ENCODE measurements at places on chromosomes 7 and 10.
A peak's percentile ranks its signal among the peaks of the same experiment; 100 is the strongest.

- DNase-seq: no peak
These were observed 29.1 kb upstream of the EFCAB10 start for GRCh38 chr7:105610165-105610930.

DNA sequence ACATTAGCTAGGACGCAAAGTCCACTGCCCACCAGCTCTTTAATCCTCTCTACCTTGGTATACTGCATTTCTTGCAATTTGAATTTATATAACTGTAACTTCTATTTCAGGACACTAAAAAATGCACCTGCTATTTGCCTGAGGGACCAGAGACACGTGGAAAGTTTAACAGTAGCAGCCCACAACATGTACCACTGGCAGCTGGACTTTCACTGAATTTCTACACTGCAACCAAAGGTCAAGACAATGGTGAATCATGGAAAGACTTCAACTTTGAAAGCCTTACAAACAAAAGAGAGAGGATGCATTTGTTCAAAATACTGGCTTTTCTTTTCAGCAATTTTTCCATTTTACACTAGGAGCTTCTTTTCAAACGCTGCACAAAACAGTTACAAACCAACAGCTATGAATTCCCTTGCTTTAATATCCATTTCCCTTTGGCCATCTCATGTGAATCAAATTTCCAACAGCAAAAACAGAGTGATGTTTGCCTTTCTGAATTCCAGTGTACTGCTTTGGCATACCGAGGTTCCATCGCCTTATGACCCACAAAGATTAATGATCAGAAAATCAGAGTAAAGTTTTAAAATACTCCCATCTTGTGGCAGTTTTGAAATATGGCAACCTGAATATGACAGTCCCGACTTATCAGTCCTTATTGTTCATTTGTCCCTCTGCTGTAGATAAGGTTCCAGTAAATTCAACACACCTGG, 29.9 kb upstream of the HNRNPH3 start:
- peak; percentile 1 for DNase-seq

GRCh38 chr10:50614444-50615137, 9.2 kb downstream of the SGMS1 start:
- no peak for DNase-seq

- no peak for DNase-seq
These were observed 46.4 kb upstream of the ATRNL1 start for GRCh38 chr10:115046686-115047236.

DNA sequence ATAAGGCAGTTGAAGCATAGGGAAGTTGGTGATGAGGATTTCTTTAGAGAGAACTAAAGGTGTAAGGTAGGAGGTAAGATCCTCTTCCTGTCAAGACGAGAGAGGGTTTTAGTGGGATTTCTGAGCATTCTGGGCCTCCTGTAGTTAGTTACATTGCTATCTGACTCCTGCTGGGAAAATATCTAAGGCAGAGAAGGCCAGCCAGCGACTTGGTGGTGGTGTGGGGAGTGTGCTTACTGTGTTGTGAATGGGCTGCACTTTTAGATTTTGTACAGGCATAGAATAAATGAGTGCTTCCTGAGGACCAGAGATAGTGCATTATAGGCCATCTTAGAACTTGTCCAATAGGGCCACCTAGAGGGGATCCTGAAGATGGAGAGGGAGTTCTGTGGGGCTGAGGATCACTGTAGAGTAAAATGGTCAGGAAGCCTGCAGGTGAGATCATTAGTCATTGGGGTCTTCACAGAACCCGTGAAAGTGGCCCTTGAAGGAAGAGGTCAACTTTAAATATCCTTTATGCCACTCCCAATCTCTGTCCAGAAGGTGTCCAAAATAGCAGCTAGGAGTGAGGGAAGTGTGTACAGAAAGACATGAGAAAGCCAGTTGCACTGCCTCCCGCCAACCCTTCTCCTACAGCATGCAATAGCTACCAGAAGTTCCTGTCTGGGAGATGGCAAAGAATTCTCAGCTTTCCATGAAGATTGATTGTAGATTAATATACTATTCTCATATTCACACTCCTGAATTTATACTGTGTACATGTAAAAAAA, 266.6 kb downstream of the POLR1F start:
- DNase-seq: peak; percentile 38

GRCh38 chr7:94590526-94591162, 65.3 kb downstream of the SGCE start:
- DNase-seq: no peak

GRCh38 chr10:28928484-28928883, 251.2 kb downstream of the BAMBI start:
- no peak for DNase-seq

GRCh38 chr7:157543791-157544190, 207.0 kb downstream of the DNAJB6 start:
- no peak for DNase-seq

- DNase-seq: no peak
These were observed 104.4 kb upstream of the C1GALT1 start for GRCh38 chr7:7077945-7078344.

DNA sequence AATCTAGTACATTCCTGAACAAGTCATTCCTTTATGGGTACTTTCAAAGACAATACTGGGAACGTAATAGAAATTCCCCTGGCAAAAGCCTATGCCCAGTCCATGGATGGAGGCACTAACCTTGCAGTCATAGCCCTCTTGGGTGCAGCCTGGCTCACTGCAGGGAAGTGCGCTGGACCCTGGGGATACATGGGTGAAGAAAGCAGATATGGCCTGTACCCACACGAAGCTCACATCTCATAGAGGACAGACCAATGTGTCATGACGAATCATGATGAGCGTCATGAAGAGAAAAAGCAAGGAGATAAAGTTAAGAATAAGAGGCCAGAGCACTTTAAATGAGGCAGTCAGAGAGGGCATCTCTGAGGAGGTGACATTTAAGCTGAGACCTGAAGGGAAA, 11.8 kb downstream of the PRLHR start:
- DNase-seq: no peak

GRCh38 chr7:68420342-68421192, 1177.7 kb upstream of the AUTS2 start:
- DNase-seq: no peak

- no peak for DNase-seq
These were observed 96.9 kb upstream of the RHEB start for GRCh38 chr7:151616443-151617213.

DNA sequence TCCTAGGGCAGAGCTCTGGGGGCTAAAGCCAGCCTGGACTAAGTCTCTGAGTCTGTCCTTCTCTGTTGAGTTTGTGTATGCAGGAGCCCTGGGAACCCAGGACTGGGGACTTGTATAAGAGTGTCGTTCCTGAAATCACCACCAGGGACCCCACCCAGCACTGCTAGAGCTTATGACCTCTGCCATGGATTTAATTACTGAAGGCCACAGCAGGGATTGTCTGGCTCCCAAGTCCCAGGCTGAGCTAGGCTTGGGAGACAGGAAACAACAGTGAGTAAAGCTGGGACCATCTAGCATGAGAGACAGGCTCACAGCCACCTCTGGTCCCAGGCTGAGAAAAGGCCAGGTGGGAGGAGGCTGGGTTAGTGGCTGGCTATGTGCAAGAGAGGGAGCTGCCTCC, 1.4 kb upstream of the TSPAN15 start:
- peak; percentile 33 for DNase-seq

- DNase-seq: no peak
These were observed 6.3 kb downstream of the IFT22 start for GRCh38 chr7:101315336-101315735.

DNA sequence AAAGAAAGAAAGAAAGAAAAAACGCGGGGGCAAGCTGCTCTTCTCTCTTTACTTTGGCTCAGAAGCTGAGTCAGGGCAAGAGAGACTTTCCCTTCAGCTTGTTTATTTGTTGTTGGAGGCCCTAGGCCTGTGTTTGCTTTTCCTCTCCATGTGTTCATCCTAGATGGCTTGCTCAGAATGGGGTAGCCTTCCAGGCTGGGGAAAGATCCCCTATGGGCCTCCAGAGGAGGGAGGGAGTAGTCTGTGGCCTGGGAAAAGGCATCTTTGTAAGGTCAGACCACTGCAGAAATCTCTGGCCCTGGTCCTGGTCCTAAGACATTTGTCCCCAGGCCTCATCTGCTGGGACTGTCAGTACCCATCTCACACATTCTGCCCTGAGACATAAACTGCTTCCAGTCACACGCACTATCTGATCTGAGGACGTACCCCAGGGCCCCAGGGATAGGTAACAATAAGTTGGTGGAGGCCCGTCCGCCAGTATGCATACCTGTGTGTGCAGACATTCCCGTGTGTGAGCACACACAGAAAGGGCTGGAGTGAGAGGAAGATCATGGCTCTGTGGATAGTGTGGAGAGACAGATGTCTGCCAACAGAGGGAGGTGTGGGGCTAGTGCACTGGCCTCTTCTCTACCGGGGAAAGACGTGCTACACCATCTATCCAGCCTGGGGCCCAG, 4.9 kb upstream of the SCD start:
- no peak for DNase-seq

- DNase-seq: no peak
These were observed 456.4 kb upstream of the PFKP start for GRCh38 chr10:2610946-2611345.

DNA sequence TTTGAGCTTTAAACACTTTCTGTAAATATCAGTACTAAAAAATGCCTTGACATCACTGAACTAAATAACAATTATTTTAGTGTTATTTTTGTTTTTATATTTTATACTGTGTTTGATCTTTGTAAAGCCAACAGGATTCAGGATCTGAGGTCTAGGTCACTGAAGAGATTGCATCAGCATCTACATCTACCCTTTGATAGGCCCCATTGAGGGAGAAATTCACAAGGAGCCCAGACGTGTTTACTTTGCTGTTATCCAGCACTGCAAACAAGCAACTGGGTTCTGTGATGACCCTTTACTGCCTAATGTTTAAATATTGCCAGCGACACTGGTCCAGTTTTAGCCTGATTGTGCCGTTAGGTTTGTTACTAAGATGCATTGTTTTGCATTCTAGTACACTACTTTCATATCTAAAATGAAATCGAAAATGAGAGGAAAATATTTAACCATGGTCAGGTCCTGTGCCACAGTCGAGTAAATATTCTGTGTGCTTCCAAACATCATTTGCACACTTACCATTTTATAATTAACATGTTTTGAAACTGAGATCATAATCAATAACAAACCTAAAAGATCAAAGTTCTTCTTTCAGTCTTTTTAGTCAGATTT, 48.7 kb downstream of the SP8 start:
- DNase-seq: peak; percentile 30

DNA sequence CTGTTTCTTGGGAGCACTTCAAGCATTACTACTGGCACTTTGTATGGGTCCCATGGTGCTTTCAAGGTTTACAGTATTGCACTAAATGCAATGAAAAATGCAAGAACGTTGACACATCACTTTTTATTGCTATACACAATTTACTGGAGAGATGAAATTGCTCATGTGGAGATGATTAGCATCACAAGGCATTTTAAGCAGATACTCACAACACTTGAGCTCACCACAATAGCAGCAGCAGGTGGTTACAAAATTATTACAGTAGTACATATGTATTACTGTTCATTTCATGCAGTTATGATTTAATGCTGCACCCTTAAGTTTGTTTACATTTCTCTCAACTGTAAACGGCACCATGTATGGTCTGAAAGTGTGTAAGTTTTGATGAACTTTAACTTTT, 537.7 kb downstream of the GRM8 start:
- DNase-seq: peak; percentile 96

DNA sequence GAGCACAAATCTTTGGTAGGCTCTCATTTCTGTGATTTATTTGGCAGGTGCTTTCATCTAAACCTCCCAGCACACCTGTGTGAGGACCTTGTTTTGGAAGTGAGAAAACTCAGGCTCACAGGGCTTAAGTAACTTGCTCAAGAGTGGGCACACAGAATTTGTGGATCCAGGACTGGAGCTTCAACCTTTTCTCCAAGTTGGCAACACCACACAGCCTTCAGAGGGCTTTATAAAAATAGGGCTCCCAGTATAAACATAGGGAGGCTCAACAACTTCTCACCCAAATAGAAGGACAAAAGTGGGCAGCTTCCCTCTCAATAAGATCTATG, 182.2 kb upstream of the NEBL start:
- no peak for DNase-seq

GRCh38 chr7:7164591-7164990, 17.8 kb upstream of the C1GALT1 start:
- no peak for DNase-seq

GRCh38 chr7:26991796-26992195, 104.0 kb downstream of the HOXA1 start:
- DNase-seq: no peak

DNA sequence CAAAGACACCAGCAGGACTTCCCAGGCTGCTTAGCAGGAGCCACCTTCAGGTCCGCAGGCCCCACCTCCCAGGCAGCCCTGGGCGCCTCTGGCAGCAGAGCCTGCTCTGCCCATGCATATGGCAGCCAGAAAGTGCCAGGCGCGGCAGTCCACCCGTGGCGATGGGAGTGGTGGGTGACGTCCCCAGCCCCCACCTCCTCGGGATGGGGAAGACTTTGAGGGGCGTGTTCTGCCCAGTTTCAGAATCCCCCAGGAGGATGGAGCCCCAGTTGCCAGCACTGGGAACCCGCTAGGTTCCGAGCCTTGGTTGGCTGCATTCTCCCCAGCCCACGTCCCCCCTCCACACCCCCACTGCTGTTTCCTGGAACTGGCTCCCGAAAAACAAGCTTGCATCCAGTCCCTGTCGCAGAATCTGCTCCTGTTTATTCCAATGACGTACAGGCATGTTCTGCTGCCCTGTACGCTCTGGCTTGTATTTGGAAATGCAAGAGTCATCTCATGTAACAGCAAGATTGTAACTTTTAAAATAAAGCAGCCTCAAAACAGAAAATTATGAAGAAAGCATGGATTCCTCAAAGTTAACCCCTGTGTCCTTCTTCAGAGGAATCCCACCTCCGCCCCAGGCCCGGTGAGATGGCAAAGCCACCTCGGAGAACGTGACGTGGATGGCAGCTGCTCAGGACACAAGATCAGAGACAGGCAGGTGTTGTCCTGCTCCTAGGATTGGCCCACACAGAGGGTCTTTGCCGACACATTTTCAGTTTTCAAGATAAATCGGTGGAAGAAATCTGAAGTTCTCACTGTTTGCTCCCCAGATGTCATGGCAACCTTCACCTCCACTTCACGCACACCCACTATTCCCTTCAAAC, 87.8 kb upstream of the PPP2R2D start:
- DNase-seq: no peak

DNA sequence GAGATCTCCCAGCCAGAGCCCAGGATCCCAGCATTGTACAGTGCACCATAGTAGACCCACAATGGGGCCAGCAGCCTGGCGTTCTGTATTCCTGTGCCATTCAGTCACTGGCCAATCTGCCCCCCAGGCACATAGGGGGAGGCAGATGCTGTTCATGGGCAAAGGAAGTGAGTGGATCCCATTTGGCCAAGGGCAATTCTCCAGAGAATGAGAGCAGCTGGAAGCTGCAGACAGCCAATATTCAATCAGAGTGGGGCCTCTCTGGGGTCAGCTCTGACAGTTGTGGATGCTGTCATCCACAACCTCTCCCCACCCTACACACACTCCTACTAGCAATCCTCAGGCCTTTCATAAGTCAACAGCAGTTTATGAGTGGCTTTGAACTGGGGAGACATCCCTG, 17.5 kb downstream of the STEAP1B start:
- DNase-seq: no peak

GRCh38 chr7:19378345-19378714, 233.1 kb upstream of the FERD3L start:
- peak; percentile 82 for DNase-seq

GRCh38 chr10:75978213-75978612, 546.8 kb downstream of the LRMDA start:
- DNase-seq: no peak

- DNase-seq: no peak
These were observed 60.3 kb upstream of the NFKB2 start for GRCh38 chr10:102335184-102335583.

Data from NCI-H1417 (cell line).